Osteoblast (primary cell): ENCODE measurements at places on chromosomes 16 and 17.

DNA sequence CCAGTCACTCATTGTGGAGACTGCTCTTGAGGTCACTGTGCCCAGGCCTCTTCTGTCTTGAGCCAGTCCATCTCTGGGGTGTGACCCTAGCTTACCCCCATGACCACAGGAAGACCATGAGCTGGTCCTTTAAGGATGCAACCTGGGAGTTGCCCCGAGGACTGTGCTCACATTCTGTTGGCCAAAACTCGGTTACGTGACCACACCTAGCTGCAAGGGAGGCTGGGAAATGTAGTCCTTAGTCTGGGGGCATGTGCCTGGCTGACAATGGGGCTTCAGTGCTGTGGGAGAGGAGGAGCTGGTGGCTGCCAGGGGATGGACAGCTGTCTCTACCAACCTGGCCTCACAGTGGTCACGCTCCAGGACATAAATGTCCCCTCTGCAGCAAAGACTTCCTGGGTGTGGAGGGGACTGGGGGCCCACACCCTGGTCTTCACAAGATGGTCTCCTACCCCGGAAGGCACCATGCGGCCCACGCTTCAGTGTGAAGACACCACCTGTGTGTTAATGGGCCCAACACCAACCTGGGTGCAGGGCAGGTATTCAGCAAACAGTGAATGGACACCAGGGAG is 55.4 kb downstream of the JPH3 start:
- no peak overlapping the region for H3K4me3 ChIP-seq
- no peaks in the 10 kb centered on the region for H3K4me1 ChIP-seq
- DNase-seq, result no peak
- H3K27ac ChIP-seq, result no peak overlapping the region
- H3K36me3 ChIP-seq, result no peaks in the 10 kb centered on the region
- H3K27me3 ChIP-seq, result peaks cover 13% of the 10 kb centered on the region

DNA sequence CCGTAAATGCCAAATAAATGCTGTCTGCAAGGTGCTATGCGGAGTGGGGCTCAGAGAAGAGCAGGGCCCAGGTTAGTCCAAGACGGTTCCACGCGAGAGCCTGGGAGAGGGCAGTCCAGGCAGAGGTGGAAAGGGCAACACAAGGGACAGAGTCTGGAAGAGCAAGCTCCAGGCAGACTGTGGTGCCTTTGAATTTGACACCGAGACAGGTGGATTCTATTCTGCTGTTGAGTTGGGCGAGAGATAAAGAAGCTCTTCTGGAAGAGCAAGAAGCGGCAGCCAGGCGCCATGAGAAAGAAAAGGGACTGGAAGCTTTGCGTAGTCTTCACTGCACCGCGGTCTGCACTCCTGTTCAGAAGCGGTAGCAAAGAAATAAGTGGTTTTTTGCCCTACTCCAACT is 55.6 kb downstream of the CYTH1 start:
- H3K4me1 ChIP-seq, result peaks cover 4% of the 10 kb centered on the region
- no peaks in the 10 kb centered on the region for H3K36me3 ChIP-seq
- H3K27me3 ChIP-seq, result no peaks in the 10 kb centered on the region
- no peak overlapping the region for H3K4me3 ChIP-seq
- no peak overlapping the region for H3K27ac ChIP-seq

- H3K4me1 ChIP-seq, result no peaks in the 10 kb centered on the region
- no peak overlapping the region for H3K4me3 ChIP-seq
- H3K27ac ChIP-seq, result no peak overlapping the region
Observed at GRCh38 chr17:72349491-72349995, 228.7 kb downstream of the SOX9 start.

DNA sequence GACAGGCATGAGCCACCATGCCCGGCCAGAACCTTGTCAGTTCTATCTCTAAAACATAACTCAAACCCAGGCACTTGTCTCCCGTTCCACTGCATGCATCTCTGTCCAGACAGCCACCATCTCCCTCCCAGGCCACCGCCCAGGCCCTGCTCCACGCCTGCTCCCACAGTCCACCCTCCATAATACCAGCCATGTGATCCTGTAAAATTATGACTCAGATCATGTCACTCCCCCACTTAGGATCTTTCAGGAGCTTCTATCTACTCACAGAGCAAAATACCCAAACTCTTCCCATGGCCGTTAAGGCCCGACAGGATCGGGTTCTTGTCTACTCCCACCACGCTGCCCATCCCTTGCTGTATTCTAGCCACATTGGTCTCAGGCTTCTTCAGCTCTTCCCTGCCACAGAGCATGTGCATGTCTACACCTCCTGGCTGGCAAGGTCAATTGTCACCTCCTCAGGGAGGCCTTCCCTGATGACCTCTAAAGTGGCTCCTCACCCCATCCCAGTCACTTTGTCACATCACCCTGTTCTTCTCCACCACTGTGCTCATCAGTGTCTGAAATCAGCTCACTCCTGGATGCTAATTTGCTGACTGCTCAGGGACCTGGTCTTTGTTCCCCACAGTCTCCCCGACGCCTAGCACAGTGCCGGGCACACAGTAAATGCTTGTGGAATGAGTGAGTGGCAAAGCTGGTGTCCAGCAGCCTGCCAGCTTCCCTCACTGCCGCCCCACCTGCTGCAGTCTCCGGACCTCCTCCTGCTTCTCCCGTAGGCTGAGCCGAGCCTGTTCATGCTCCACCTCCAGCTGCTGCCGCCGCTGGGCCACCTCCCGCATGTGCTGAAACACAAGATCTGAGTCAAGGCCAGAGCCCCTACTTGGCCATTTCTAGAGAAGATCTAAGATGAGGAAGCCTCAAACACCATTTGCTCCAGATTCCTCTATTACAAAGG is 6.7 kb downstream of the TSPOAP1 start:
- H3K27me3 ChIP-seq, result peaks cover 14% of the 10 kb centered on the region
- H3K4me1 ChIP-seq, result no peaks in the 10 kb centered on the region
- DNase-seq, result peak; percentile 92
- H3K4me3 ChIP-seq, result no peak overlapping the region
- H3K27ac ChIP-seq, result no peak overlapping the region

DNA sequence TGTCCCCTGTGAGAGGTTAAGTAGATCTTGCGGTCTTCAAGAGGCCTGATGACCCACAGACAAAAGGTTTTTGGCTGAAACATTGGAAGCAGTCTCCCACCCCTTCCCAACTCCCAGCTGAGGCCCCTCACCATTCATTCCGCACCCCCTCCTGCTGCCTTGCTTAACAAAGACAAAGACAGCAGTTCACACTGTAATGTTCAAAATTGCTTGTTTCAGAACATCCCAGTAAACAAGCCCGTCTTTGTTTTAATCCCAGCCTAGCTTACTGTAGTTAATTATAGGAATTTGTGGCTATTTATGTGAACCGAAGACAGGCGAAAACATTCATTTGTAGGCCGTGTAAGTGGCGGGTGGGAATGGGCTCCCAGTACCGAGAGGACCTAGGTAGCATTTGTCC is 55.7 kb downstream of the IRX5 start:
- no peak overlapping the region for H3K4me3 ChIP-seq
- H3K27ac ChIP-seq, result no peak overlapping the region
- peaks cover 32% of the 10 kb centered on the region for H3K27me3 ChIP-seq

- H3K4me3 ChIP-seq, result no peak overlapping the region
- H3K27me3 ChIP-seq, result peaks cover 3% of the 10 kb centered on the region
- DNase-seq, result no peak
- H3K27ac ChIP-seq, result no peak overlapping the region
Observed at GRCh38 chr17:15038656-15039055, 226.5 kb downstream of the PMP22 start.

DNA sequence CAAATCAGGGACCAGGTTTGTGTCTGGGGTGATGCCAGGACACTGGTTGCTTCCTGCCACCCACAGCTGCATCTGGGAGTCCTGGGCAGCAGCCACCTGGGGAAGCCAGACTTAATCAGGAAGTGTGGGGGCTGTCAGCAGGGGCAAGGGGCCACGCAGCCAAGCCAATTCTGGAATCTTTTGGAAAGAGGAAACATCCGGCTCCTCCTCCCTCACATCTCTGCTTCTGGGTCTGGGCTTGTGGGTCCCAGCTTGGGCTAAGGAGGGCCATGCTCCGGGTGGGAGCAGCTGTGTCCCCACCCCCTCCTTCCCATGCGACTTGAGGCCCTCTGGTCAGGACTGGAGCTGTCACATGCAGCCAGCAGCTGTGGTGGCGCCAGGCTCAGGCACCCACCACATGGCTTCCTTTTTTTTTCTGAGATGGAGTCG is 37.0 kb upstream of the CCDC182 start:
- H3K4me1 ChIP-seq, result no peaks in the 10 kb centered on the region
- no peak overlapping the region for H3K27ac ChIP-seq
- DNase-seq, result no peak
- H3K36me3 ChIP-seq, result no peaks in the 10 kb centered on the region
- peaks cover 11% of the 10 kb centered on the region for H3K27me3 ChIP-seq

- H3K27ac ChIP-seq, result no peak overlapping the region
- no peak overlapping the region for H3K4me3 ChIP-seq
- no peaks in the 10 kb centered on the region for H3K36me3 ChIP-seq
- peaks cover 6% of the 10 kb centered on the region for H3K4me1 ChIP-seq
- no peak for DNase-seq
- H3K27me3 ChIP-seq, result peaks cover 11% of the 10 kb centered on the region
Observed at GRCh38 chr17:42751628-42752027, 6.8 kb upstream of the EZH1 start.

GRCh38 chr16:88747588-88748301 is 37.3 kb downstream of the PIEZO1 start:
- H3K4me3 ChIP-seq, result no peak overlapping the region
- H3K27ac ChIP-seq, result no peak overlapping the region
- H3K36me3 ChIP-seq, result peaks cover 4% of the 10 kb centered on the region
- no peaks in the 10 kb centered on the region for H3K27me3 ChIP-seq
- no peak for DNase-seq
- no peaks in the 10 kb centered on the region for H3K4me1 ChIP-seq

- no peak for DNase-seq
- H3K4me3 ChIP-seq, result no peak overlapping the region
- H3K4me1 ChIP-seq, result peaks cover 7% of the 10 kb centered on the region
- no peaks in the 10 kb centered on the region for H3K27me3 ChIP-seq
- no peak overlapping the region for H3K27ac ChIP-seq
- no peaks in the 10 kb centered on the region for H3K36me3 ChIP-seq
Observed at GRCh38 chr16:80693553-80693952, 110.8 kb downstream of the CDYL2 start.

DNA sequence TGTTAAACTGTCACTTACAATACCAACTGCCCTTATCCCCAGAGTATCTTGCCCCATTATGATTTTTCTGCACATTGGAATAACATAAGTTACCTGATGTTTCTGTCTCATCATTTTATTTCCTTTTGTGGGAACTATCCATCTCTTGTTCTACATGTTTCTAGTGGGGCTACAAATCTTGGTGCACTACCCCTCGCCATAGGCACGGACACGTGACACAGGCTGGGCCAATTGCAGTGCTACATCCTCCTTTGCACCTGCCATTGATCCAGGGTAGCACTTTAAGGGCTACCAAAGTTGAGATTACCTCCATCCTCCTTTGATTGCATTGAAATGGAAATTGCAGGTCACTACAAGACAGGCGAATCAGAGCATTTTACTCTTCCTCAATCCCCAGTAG is 14.2 kb upstream of the SYT17 start:
- DNase-seq, result no peak
- no peaks in the 10 kb centered on the region for H3K4me1 ChIP-seq
- H3K27ac ChIP-seq, result no peak overlapping the region
- no peak overlapping the region for H3K4me3 ChIP-seq
- H3K36me3 ChIP-seq, result no peaks in the 10 kb centered on the region

- no peaks in the 10 kb centered on the region for H3K36me3 ChIP-seq
- peak; percentile 99 for DNase-seq
- H3K27me3 ChIP-seq, result no peaks in the 10 kb centered on the region
Observed at GRCh38 chr17:41496803-41497484, 7.2 kb upstream of the KRT36 start.

- no peaks in the 10 kb centered on the region for H3K36me3 ChIP-seq
- H3K4me3 ChIP-seq, result no peak overlapping the region
- DNase-seq, result peak; percentile 84
Observed at GRCh38 chr17:19719355-19720209, 3.2 kb upstream of the SLC47A2 start.

DNA sequence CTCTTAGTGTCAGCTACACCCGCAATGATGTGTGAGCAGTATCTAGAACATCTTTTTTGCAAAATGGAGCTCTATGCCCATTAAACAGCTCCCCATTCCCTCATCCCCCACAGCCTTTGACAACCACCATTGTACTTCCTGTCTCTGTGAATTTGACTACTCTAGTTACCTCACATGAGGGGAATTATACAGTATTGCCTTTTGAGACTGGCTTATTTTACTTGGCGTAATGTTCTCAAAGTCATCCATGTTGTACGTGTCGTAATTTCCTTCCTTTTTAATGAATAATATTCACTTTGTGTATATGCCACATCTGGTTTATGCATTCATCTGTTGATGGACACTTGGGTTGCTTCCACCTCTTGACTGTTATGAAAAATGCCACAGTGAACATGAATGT is 23.2 kb upstream of the CCL22 start:
- H3K36me3 ChIP-seq, result no peaks in the 10 kb centered on the region
- H3K4me3 ChIP-seq, result no peak overlapping the region
- peaks cover 24% of the 10 kb centered on the region for H3K27me3 ChIP-seq
- DNase-seq, result no peak
- H3K27ac ChIP-seq, result no peak overlapping the region
- H3K4me1 ChIP-seq, result no peaks in the 10 kb centered on the region

- no peaks in the 10 kb centered on the region for H3K4me1 ChIP-seq
- no peaks in the 10 kb centered on the region for H3K27me3 ChIP-seq
- no peak for DNase-seq
- no peak overlapping the region for H3K27ac ChIP-seq
- H3K4me3 ChIP-seq, result no peak overlapping the region
- H3K36me3 ChIP-seq, result no peaks in the 10 kb centered on the region
Observed at GRCh38 chr17:71109697-71110096, 940.4 kb downstream of the KCNJ2 start.

- H3K27me3 ChIP-seq, result no peaks in the 10 kb centered on the region
- peak overlapping the region; percentile 70 for H3K27ac ChIP-seq
- peak; percentile 77 for DNase-seq
Observed at GRCh38 chr17:17750881-17751280, 69.6 kb downstream of the RAI1 start.

- H3K4me1 ChIP-seq, result no peaks in the 10 kb centered on the region
- H3K27ac ChIP-seq, result no peak overlapping the region
- DNase-seq, result no peak
- H3K36me3 ChIP-seq, result peaks cover 19% of the 10 kb centered on the region
- no peaks in the 10 kb centered on the region for H3K27me3 ChIP-seq
Observed at GRCh38 chr16:3295783-3296182, 9.4 kb downstream of the TIGD7 start.

DNA sequence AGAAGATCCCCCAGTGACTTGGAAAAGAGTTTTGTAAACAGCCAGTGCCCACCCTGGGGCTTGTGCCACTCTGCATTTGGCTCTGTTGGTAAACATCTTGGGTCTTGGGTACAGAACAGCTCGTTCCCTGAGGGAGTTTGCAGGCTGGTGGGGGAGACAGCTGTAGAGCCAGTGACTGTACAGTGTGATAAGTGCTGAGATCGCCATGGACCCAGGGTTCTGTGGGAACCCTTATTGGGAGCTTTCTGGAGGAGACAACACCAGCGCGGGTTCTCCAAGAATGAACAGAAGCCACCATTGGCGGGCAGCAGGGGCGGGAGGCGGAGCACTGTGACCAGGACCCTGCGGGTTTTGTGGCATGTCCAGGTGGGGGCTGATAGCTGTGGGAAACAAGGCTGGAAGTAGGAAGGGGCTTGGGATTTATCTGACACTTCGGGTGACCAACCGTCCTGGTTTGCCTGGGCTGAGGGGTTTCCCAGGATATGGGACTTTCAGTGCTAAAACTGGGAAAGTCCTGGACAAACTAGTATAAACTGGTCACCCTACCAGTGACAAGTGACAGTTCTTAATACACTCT is 2.9 kb downstream of the CLEC16A start:
- no peak overlapping the region for H3K4me3 ChIP-seq
- H3K4me1 ChIP-seq, result peaks cover 47% of the 10 kb centered on the region
- DNase-seq, result no peak
- H3K36me3 ChIP-seq, result no peaks in the 10 kb centered on the region
- H3K27ac ChIP-seq, result no peak overlapping the region

- DNase-seq, result no peak
- no peaks in the 10 kb centered on the region for H3K36me3 ChIP-seq
- H3K27ac ChIP-seq, result no peak overlapping the region
- H3K4me1 ChIP-seq, result peaks cover 40% of the 10 kb centered on the region
Observed at GRCh38 chr17:64686705-64687104, 24.6 kb upstream of the SMURF2 start.
